ENCODE measurements at places on chromosomes 4 and X.

GRCh38 chr4:54855191-54855854, 197.6 kb downstream of the KIT start:
- DNase-seq = no peak

DNA sequence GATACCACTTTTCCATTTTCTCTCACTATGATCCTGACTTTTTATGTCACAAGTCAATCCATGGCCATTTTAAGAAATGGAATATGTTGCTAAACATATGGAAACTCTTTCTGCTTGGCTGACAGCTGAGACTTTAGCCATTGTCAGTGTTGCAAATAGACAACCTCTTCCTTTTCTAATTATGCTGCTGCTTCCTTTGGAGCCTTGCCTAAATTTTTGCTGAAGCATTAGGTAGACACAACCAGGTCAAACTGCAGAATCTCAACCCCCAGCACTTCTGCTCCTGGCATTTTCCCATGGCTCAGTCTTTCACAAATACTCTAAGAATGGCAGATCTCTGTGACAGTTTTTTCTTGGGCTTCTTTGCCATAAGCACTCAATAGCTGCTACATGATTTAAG, 543.3 kb downstream of the GRID2 start:
- no peak for DNase-seq

GRCh38 chr4:20646287-20646686, 54.0 kb upstream of the PACRGL start:
- no peak for DNase-seq

- no peak for DNase-seq
Observed at GRCh38 chrX:71143508-71143907, 1.1 kb upstream of the NLGN3 start.

DNA sequence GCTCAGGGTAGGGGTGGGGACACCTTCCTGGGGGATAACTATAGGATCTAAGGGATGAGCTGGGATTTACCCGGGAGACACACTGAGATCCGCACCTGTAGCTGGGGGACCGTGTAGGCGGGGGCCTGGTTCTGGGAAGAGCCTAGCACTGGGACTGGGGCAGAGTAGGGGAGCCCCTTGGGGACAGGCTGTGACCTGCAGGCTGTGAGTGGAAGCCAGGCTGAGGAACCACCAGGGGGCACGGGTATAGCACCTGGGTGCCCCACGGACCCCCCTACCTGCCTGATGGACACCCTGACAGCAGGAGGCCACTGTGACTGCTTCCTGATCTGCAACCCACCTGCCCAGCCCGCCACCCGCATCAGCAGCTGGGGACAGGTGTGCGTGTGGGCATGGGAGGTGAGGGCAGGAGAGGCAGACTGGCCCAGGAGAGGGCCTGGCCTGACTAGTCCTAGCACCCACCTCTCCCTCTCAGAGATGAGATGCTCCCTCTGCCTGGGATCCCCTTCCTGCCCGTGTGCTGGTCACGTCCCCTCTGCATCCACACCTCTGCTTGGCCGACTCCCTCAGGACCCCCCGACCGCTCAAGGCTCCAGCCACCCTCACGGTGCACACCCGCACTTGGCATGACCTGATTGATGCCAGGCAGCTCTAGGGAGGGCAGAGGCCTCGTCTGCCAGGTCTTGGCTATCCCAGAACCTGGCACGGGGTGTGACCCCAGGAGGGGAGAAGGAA, 94.2 kb upstream of the NKX1-1 start:
- no peak for DNase-seq

DNA sequence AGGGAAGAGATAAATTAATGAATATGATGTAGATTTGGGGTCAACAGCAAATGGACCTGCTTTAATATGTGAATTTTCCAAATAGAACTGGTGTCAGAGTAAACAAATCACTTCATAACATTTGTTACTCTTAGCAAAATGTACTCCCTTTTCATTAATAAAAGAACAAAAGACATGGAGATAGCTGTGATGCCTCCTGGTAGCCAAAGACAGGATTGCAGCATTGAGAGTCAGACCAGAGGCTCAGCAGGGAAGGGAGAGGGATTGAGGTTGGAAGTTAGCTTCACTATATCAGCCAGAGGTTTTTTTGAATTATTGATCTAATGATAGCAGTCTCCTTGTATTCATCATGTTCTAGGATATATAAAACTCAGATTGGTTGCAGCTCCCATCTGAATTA, 17.4 kb upstream of the RAB40A start:
- no peak for DNase-seq

- no peak for DNase-seq
Observed at GRCh38 chr4:41692717-41693345, 55.7 kb downstream of the PHOX2B start.

- DNase-seq = peak; percentile 2
Observed at GRCh38 chr4:83771113-83771705, 235.3 kb downstream of the GPAT3 start.

DNA sequence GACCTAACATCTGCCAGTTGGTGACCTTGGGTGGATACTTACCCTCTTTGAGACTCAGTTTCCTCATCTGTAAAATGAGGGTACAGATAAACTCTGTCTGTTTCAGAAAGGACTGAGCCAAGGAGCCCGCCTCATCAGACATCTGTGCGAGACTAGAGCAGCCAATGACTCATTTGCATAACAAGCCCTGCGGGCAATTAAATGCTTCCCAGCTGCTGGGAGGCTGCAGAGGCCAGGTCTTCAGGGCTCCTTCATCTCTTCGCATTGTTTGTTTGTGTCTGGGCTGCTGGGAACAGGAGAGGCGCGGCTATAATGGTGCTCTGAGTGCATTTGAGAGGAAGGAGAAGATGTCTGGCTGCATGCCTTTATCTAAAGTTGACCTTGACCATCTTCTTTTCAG, 85.0 kb downstream of the ADRA2C start:
- DNase-seq = no peak

DNA sequence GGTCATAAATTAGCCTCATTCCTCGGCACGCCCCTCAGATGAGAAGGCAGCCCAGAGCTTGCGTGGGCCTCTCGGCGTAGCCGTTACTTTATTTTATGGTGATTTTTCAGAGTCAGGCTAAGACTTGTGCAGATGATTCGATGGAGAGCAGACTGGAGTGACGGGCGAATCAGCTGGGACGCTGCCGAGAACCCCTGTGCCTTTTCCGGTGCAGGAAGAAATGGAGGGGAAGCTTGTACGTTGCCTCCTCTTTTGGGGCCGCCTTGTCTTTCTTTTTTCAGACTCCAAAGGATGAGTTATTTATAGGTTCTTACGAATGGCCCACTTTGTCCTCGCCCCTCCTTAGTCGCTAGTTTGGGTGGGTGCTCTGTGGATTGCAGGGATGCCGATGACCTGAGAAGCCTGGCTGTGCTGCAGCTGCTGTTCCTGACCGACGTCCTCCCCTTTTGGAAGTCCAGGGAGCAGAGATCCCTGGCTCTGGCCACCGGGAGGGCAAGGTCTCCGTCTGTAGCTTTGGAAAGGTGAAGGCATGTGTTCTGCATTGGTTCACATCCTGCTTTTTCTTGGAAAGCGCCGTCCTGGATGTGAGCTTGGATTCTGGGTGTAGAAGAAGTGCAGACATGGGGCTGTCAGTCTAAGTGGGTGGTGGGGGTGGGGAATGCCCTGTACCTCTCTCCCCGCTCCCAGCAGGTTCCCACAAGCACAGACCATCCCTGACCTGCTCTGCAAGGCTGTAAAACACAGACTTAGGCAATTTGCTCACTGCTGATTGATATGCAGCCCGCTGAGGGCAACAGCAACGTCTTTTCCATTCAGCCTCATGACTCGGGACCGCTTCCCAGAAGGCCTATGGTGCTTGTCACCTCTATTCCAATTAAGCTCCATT, 9.3 kb downstream of the SORCS2 start:
- DNase-seq = no peak

Data from NCI-H1436 treated with DMSO at 0.1 percent for 48 hours (cell line).